AG04449 (cell line): ENCODE measurements at places on chromosomes 3 and 15.

GRCh38 chr3:141346839-141347238 is 21.5 kb upstream of the ZBTB38 start:
- no peak for DNase-seq

DNA sequence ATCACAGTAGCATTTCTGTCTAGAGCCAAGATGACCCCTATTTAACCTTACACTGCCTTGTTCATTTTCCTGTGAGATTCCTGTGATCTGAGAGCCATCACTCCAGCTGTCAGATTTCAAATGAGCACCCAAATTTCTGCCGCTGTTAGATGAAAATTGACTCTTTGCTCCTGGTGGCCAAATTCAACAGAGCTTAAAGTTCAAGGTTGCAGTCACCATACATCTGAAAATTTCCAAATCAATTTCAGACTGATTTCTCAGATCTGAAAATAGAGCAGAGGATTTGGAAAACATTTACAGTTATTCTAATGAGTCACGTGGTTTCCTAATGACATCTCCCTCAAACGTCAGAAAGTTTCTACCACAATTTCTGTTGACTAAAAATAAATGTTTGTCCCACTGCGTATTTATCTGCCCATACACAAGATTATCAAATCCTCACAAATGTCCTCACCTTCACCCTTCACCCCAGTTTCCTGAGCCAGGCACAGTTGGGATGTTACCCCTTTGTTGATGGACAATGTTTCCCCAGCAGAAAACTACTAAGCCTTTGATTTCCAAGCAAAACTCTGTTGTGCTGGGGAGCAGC is 16.4 kb downstream of the HDC start:
- no peak for DNase-seq

DNA sequence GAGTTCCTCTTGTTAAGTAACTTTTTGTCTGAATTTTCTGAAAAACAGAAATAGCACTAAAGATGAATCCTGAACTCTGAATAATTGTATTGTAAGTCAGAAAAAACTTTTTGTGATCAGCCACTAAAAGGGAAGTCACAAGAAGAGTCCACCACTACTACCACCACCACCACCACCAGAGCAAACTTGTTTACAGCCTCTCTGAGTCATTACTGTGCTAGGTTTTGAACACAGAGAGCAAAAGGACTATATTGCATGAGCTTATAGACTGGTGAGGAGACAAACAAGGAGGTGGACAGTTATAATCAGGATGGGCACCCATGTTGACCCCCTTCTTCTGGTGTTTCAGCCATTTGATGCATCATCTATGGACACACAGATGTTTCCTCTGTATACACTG is 141.7 kb downstream of the IL5RA start:
- DNase-seq = no peak

- DNase-seq = no peak
Observed at GRCh38 chr3:77342688-77343087, 302.8 kb downstream of the ROBO2 start.

- DNase-seq = no peak
Observed at GRCh38 chr3:158732856-158733200, 571 bp upstream of the RARRES1 start.

DNA sequence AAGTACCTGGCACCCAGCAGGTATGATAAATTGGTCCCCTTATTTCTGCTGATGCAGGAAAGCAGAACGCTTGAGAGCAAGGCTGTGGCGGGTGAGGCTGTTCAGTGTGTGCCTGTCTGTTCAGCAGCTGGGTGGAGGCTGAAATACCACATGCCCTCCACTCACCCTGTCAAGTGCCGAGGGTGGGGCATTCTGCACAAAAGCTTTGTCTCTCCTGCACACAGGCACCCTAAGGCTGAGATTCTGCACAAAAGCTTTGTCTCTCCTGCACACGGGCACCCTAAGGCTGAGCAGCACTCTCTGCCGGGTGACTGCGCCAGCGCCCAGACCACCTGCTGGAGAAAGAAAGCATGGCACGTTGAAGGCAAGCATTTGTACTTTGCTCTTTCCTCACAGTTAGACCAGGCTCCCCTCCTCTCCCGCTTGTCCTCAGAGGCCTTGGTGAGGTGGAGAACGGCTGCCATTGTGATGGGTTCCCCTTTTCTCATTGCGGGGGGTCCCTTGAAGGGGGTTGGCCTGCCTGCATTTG is 97.5 kb downstream of the BDH1 start:
- DNase-seq = no peak

GRCh38 chr3:35549690-35550089 is 89.6 kb upstream of the ARPP21 start:
- no peak for DNase-seq

DNA sequence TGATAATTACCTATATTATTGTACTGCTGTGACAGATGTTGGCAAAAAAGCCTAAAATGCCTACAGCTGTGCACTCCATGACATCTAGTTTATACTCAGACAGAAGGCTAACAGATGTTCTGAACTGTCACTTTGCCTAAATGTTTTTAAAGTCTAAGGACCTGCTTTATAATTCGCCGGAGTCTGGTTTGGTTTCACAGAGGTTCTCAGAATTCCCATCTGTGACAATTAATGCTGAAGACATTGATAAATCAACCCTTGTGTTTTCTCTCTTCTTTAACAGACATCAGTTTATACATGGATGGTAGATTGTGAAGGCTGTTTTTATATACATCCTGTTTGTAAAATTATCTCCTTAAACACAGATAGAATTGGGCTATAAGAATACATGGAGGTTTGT is 19.8 kb upstream of the SOX2 start:
- DNase-seq = no peak

DNA sequence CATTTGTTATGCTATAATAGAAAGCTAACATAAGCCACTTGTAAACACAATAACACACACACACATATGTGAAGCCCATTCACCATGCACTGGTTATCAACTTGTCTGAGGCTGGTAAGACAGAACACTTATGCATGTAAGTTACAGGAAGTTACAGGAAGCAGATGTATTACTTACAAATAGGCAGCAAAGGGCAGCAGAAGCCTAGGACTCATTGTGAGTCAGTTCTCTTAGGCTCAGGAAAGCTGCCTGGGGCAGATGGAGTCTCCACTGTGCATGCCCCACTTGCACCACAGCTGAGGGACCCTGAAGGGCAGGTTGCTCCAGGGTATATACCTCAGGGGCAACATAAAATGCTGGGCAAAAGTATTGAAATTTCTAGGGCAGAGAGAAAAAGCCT is 748.8 kb upstream of the CCDC54 start:
- peak; percentile 37 for DNase-seq

- DNase-seq = no peak
Observed at GRCh38 chr15:28987337-28987736, 101.6 kb downstream of the APBA2 start.

DNA sequence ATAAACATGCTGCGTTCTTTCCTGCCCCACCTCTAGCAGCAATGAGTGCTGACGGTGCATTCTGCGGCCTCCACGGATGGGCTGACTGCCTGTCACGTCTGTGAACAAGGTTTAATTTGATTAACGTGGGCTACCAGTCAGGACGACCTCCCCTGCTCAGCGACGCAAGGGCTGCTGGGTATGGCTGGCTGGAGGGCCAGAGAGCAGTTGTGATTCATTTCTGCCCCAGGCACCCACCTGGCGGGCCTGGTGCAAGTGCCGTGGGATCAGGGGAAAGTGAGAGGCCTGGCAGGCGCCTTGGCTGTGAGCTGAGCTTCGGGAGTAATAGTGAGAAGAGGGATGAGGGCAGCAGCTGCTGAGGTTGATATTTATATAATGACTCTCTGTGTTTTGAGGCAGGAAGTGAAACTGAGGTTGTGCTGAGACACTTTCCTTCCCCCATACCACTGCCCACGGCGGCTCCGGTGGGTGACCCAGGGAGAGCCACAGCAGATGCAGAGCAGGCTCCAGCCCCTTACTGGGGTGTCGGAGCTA is 190.4 kb upstream of the BCL6 start:
- DNase-seq = no peak

- no peak for DNase-seq
Observed at GRCh38 chr3:48472673-48472922, 26.1 kb downstream of the ATRIP start.

DNA sequence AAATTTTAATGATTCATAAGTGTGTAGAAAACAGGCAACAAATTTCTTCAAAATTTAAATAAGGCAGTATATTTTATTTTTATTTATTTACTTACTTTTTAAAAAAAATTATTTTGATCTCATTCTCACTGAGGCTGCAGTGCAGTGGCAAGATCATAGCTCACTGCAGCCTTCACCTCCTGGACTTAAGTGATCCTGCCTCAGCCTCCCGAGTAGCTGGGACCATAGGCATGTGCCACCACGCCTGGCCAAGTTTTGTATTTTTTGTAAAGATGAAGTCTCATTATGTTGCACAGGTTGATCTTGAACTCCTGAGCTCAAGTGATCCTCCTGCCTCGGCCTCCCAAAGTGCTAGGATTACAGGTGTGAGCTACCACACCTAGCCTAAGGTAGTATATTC is 61.2 kb upstream of the XRN1 start:
- DNase-seq = no peak

DNA sequence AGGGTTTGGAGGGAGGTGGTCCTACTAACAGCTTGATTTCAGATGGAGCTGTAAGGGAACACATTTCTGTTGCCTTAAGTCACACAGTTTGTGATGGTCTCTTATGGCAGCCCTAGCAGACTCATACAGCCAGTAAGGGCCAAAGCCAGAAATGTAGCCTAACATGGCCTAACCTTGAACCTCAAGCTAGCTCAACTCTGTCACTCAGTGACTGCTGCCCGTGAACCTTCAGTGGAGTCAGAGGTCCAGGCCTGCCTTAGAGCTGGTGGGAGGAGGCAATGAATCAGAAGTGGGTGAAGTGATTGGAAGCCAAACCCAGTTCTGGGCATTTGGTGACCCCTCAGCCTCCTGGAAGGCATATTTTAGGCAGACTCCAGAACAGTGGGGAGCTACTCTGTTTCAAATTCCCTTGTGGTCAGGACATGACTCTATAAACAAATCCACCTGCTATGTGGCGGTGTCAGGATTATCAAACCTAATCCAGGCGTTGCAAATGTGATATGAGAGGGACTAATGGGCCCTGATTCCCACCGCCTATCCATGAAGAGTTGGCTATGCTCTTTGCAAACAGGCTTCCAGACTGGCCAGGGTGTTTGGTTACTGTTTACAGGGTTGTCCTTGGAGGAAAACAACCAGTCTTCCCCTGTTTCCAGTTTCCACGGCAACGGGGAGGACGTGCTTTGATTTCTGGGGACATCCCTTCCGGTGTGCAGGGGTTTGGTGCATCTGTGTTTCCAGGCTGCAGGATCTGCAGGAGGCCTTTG is 105.9 kb upstream of the AGBL1 start:
- no peak for DNase-seq

GRCh38 chr3:121660356-121661171 is at the start of gene HCLS1:
Gene HCLS1, minus strand, starts transcription at chr3:121660903. Its CDS starts 2,556 bp downstream, at chr3:121658347.
- DNase-seq = no peak

DNA sequence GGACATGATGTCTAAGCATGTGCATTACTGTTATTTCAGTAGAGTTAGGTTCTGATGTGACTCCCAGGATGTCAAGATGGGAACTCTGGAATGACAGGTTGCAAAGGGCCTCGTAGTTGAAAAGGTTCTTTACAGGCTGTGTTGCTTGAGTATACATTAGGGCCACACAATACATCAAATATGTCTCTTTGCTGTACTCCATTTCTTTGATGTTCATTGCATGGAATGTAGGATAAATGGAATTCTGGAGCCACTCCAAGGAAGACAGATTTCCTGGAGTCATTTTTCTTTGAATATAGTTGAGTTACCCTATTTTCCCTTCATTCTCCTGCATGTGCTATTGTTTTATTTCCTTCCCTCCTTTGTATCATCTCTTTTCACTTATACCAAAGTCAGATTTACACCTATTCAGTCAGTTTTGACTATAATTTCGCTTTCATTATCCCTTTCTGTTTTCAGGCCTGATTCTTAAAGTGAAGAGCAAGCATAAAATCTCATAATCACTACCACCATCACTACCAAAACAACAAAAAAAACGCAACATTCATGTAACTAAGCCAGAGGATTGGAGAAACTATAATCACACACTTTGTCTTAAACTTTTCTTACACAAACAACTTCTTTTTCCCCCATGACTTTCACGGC is 61.2 kb upstream of the PTX3 start:
- DNase-seq = no peak

- DNase-seq = no peak
Observed at GRCh38 chr3:40456279-40456939, 730 bp upstream of the RPL14 start.

- DNase-seq = no peak
Observed at GRCh38 chr3:13704174-13704573, 155.2 kb downstream of the FBLN2 start.

GRCh38 chr3:110454066-110454465 is 617.5 kb upstream of the NECTIN3 start:
- no peak for DNase-seq

GRCh38 chr15:35755237-35755802 is 209.4 kb upstream of the DPH6 start:
- DNase-seq = no peak

DNA sequence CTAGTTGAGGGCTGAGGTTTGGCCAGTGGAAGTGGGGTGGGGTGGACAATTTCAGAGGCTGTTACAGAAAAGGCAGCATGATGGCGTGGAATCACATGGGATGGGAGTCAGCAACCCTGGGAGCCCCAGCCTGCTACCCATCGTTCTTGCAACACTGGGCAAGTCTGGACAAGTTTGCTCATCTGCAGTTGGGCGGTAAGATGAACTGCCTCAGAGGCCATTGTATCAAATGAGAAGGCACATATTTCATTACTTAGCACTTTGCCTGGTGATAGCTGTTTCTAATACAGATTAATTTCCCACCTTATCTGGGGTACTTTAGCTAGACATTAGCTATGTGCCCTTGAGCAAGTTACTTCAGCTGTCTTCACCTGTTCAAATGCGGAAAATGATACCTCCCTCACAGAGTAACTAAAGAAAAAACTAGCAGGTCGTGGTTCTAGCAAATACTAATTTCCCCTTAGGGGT is 248.9 kb downstream of the THSD4 start:
- no peak for DNase-seq

- DNase-seq = no peak
Observed at GRCh38 chr3:58563386-58564035, 13.7 kb downstream of the FAM107A start.

DNA sequence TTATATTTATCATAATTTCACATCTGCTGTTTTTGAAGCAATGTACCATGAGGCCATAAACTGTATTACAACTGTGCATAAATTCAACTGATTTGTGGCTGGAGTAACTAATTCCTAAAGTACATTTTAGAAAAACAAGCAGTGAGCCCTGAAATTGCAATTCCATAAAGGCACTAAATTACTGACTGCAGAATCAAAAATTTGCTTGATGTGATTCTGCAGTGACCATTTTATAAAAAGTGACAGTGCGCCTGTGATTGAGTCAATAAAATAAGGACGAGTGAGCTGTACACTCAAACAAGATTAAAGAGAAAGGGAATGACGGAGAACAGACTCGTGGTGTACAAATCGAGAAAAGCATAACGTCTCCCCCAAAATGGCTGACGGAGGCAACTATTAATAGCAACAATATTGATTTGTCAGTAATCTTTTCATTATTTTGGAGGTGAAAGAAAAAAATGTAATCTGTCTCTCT is 121.4 kb upstream of the MEIS2 start:
- no peak for DNase-seq
